ENCODE measurements at places on chromosomes 1 and 21.

DNA sequence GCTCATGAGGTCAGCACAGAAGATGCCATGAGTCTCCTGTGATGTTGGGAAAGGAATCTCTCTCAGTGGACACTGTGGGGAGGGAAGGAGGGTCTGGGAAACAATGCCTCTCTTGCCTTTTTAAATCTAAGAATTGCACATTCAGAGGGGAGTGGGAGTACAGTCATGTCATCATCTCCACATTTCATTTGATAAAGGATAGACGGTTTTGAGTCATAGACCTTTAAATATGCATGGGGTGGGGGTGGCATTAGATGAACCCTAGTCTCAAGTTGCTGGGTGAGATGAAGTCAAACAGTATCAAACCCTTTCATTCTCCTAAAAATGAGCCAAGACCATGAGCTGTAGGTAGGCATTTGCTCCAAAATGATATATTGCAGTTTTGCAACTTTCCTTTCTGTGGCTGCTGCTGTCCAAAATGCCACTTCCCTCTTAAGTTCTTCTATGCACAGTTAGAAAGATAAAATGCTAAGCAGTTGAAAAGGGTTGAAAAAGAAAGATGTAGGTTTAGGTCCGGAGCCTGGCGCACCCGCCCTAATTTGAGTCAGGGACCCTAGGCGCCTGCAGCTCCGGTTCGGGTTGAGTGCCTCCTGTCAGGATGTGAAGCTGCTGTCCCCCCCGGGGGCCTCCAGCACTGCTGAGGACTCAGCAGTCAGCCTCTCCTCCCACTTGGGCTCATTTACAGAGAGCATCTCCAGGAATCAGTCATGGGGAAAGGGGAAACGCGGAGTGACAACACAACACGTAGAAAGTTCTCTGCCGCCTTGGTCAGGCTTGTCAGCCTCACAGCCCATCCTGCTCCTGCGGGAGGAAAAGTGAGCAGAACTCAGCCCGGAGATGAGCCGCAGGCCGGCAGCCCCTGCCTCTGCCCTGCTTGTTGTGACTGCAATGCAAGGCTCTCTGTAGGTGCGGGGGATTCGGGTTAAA lies 479.3 kb upstream of the RUNX1 start:
- peak; percentile 69 for DNase-seq

GRCh38 chr21:17987382-17988101 lies 168.4 kb upstream of the C21orf91 start:
- no peak for DNase-seq

GRCh38 chr1:44862829-44863401 lies 19.9 kb upstream of the PTCH2 start:
- DNase-seq: peak; percentile 26

DNA sequence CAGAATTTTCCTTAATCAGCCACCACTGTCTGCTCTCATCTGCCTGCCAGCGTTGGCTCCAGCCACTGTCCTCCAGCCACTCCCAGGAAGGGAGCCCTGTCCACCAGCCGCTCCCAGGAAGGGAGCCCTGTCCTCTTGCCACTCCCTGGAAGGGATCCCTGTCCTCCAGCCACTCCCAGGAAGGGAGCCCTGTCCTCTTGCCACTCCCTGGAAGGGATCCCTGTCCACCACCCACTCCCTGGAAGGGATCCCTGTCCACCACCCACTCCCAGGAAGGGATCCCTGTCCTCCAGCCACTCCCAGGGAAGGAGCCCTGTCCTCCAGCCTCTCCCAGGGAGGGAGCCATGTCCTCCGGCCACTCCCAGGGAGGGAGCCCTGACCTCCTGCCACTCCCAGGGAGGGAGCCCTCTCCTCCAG lies 726.5 kb downstream of the PTPRU start:
- DNase-seq: no peak

DNA sequence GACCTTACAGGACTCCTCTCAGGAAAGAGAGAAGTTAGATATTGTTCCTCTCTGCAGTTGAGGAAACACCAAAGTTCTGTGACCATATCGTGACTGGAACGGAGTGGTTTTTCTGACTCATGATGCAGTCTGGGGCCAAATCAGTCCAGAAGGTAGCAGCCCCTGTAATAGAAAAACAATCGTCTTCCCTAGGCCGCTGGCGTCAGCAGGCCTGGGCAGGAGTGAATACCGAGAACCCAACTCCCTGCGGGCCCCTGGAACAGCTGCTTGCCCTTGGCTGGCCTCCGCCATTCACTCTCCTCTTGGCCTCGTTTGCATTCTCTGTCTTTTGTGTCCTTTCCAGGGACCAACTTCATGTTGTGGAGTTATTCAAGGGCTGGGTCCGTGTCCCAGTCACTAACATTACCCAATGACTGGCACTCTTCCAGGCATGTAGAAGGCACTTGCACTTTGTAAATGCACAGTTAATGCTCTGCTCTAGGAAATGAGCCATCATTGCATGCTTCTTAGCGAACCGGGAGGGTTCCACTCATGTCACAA lies 10.9 kb upstream of the CD101 start:
- DNase-seq: peak; percentile 91

GRCh38 chr1:179921472-179921871 lies 33.1 kb upstream of the CEP350 start:
- no peak for DNase-seq

GRCh38 chr1:215466361-215466760 lies 100.7 kb upstream of the KCTD3 start:
- DNase-seq: no peak

GRCh38 chr1:228305721-228306152 lies 97.9 kb downstream of the OBSCN start:
- no peak for DNase-seq

All from inflammatory macrophage treated with lipopolysaccharide for 4 hours (primary cell).